ENCODE measurements at places on chromosomes 5 and 9. TPM values are rescaled to one million over a fixed set of nuclear protein-coding genes. Genes with fewer than 3 reads are reported as not detected.

The PRSS3 gene
- total RNA-seq, result 8.7 TPM

The IRX2 gene
- 1.4 TPM for total RNA-seq

The PCDHA9 gene
- not detected for total RNA-seq

The SCGB3A2 gene
- not detected for total RNA-seq

The PRRX2 gene
- total RNA-seq, result 5.3 TPM

The PDE8B gene
- total RNA-seq, result 2.0 TPM

The TRPM3 gene
- total RNA-seq, result not detected

The RNF180 gene
- total RNA-seq, result 0.38 TPM

The SLC6A19 gene
- total RNA-seq, result 0.62 TPM

The GABRA1 gene
- total RNA-seq, result not detected
